ENCODE measurements at places on chromosomes 6 and 20. TPM values are rescaled to one million over a fixed set of nuclear protein-coding genes. Genes with fewer than 3 reads are reported as not detected.

Gene SLC4A11
- total RNA-seq, result 0.87 TPM

Gene HRH3
- total RNA-seq, result not detected

Gene SNAI1
- total RNA-seq, result not detected

Gene CPNE5
- 1.5 TPM for total RNA-seq

Gene SRSF12
- 0.10 TPM for total RNA-seq

Gene MUC22
- not detected for total RNA-seq

Gene TPX2
- total RNA-seq, result 149 TPM

Gene PRSS35
- not detected for total RNA-seq

Gene C20orf96
- 5.4 TPM for total RNA-seq

Gene ZNF133
- total RNA-seq, result 7.5 TPM

Gene SLC17A3
- total RNA-seq, result not detected
